Activated CD4-positive, alpha-beta T cell treated with anti-CD3 and anti-CD28 coated beads for 36 hours (primary cell): ENCODE measurements at places on chromosomes 3 and 15. TPM values are rescaled to one million over a fixed set of nuclear protein-coding genes. Genes with fewer than 3 reads are reported as not detected.

DNA sequence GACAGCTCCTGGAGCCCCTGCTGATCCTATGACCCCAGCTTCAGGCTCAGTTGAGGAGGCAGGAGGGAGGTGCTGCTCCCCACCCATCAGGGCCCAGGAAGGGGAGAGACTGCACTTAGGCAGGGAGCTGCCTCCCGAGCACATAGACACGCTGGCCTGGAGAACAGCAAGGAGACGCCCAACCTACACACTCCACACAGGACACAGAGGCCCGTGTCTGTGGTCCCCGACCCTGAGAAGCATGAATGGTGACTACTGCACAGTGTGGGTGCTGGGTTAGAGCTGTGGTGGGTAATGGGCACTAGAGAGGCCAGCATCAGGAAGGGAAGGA, 1.1 kb upstream of the HHATL start:
- DNase-seq, result no peak

GRCh38 chr3:156474560-156475389, 80.1 kb downstream of the SSR3 start:
- peak; percentile 29 for DNase-seq

DNA sequence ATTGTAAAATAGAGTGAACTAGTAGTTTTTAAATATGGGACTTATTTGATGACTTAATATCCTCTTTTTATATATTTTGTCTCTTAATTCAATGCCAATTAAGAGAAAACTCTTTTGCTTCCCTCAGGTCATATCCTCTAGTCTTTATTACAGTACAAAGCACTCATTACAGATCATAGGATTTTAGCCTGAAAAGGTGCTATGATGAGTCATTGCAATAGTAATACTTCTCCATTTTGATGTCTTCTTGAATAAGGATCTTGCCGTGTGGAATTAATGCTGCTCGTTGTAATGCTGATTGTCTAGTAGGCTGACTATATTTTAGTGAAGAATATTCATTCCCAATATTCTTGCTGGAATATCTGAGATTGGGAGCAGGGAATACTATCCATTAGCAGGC, 612.2 kb upstream of the GOLIM4 start:
- DNase-seq, result no peak

GRCh38 chr15:58390655-58391054, 41.1 kb upstream of the LIPC start:
- DNase-seq, result no peak

DNA sequence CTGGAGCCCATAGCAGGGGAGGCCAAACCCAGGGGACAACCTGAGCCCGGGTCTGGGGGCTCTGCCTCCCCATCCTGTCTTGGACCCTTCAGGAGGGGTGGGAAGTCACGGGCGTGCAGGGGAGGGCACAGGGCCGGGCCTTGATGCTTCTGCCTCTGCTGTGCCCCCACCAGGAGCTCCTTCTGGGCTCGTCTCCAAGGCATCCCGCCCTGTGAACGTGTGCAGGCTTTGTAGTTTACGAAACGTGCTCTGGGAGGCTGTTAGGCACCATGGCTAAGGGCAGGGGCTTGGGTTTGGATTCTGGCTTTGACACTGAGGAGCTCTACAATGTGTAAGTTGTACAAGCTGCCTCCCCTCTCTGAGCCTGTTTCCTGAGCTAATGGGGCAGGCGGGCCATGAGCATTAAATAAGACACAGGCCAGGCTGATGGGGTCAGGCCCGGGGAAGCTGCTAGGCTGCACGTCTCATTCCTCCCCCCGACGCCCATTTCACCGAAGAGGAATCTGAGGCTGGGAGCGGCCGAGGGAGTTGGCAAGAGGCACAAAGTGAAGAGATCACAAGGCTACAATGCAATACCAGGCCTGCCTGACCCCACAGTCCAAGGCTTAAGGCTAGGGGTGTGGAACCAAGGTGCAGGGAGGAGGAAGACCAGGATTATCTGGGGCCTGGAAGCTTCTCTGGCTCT, 19.6 kb downstream of the PLXND1 start:
- DNase-seq, result no peak

SAXO2 gene
- total RNA-seq, result 6.9 TPM

THRB gene
- not detected for total RNA-seq

TMEM41A gene
- total RNA-seq, result 21.6 TPM

CAMKV gene
- total RNA-seq, result 1.3 TPM

LRRC31 gene
- not detected for total RNA-seq
